Psoas muscle (tissue), 8 donors: ENCODE measurements at places on chromosomes 13 and 19. TPM values are rescaled to one million over a fixed set of nuclear protein-coding genes. Genes with fewer than 3 reads are reported as not detected.

The SPART gene
- 46.7 TPM for total RNA-seq

The SNRPD2 gene
- 205 TPM for total RNA-seq

The PSG1 gene
- total RNA-seq = not detected

The TLE5 gene
- 552 TPM for total RNA-seq

The DLL3 gene
- total RNA-seq = 0.14 TPM

The RAB3A gene
- total RNA-seq = 3.6 TPM

The IZUMO2 gene
- not detected for total RNA-seq

The ADPRHL1 gene
- 538 TPM for total RNA-seq
